ENCODE measurements at places on chromosomes 7 and 10.

DNA sequence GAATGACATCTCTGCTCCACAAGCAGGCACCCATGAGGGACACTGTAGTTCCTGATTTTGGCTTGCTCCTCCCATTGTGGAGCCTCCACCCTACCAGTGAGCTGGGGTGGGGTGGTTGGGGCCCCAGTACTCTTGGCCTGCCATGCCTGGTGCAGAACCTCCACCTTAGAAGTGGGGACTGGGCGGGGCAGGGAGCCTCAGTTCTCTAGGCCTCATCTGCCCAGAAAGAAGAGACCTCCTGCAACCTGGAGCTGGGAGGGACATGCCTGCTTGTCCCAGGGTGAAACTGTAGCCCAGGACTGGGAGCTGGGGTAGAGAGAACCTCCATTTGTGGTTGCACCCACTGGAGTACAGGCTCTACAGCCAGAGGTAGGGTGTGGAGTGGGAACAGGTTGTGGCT is 14.4 kb downstream of the RAMP3 start:
- no peak for DNase-seq

GRCh38 chr10:102245932-102246251 is 560 bp downstream of the GBF1 start:
- DNase-seq = no peak

GRCh38 chr10:28468707-28469483 is 64.0 kb upstream of the WAC start:
- no peak for DNase-seq

GRCh38 chr10:125692601-125693523 is 9.9 kb upstream of the TEX36 start:
- DNase-seq = no peak

GRCh38 chr7:46191776-46192175 is 270.7 kb upstream of the IGFBP3 start:
- no peak for DNase-seq

Measured in activated CD4-positive, alpha-beta T cell treated with anti-CD3 and anti-CD28 coated beads, Interleukin-2, Interleukin-4, amounts not matched to agents 100 ng/mL and 50 ng/mL, durations not matched to agents 16 hours and 8 hours (primary cell).